ENCODE measurements at places on chromosomes 16 and 17.

DNA sequence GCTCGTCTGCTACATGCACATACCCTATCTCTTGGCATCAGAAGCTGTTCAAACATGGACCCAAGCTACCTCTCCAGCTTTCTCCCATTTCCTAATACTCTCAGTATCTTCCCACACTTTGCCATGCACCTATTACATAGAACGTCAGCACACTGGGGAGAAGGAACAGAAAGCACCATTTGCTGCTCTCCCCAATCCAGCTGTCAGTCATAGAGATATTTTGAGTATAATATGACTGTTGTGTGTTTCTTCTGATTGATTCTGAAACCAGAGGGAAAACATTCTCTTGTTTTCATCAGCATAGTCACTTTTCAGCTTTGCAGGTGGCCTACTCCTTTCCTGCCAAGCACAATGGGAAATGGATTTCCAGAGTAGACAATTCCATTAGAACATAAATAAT, 107.1 kb downstream of the ADAMTS18 start:
- no peak for DNase-seq

DNA sequence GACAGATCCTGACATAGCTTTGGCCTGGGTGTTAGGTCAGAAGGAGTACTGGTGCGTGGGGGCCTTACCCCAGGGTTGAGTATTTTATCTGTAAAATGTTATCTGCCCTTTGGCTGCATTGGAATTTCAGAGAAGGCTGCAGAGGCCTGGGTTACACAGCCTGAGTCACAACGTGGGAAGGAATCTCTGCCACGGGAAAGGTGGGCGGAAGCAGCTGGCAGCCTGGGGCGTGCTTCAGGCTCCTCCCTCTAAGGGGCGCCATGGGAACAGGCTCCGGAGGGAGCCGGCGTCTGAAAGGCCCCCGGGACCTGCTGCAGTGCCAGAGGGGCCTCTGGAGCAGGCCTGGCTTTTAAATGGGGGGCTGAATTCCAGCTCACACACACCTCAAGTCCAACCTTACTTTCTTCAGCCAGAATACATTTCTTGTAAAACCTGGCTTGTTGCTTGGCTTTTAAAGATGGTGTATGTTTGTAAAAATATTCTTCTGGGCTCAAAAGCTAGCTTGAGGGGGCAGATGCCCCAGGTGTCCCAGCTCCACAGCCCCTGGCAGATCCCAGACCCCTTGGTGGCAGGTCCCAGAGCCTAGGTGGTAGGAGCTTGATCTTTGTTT, 142.2 kb downstream of the RAB11FIP4 start:
- DNase-seq: peak; percentile 30

GRCh38 chr16:74902161-74902560, 82.8 kb downstream of the WDR59 start:
- no peak for DNase-seq

- no peak for DNase-seq
Observed at GRCh38 chr17:47702391-47702995, 8.5 kb downstream of the TBKBP1 start.

- DNase-seq: no peak
Observed at GRCh38 chr17:73705594-73705993, 61.3 kb upstream of the SDK2 start.

GRCh38 chr17:44044071-44044470, 22.4 kb downstream of the LSM12 start:
- no peak for DNase-seq

DNA sequence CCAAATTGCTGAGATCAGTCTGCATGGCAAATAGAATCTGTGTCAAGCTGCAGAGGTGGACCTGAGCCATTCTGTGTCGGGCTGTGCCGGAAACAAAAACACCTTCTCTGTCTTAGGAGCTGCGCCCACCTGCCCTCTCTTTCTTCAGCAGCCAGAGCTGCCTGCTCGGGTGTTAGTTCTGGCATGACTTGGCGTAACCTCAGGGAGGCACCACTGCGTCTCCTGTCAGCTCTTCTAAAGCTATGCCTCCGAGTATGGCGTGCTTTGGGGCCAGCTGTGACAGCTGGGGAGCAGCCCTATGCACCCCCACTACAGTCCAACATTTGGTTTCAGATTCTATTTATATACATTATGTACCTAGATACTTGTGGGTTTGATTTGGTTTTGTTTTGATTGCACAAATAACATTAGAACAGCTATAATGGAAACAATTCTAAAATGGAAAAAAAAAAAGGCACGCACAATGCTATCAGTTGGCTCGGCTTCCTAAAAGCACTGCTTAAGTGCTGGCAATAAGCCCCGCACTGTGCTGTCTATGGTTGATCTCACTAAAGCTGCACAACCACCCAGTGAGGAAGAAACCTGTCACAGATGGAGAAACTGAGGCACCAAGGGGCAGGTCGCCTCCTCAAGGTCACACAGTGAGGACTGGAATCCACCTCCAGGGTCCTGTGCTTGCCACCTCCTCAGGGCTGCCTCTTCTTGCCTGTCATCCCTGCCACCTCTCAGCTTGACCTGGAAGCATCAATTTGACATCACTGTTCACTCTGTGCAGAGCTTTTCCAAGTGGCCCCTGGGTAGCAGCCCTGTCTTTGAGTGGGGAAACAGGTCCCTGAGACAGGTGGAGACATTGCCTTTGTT, 18.7 kb upstream of the ADGRG1 start:
- no peak for DNase-seq

GRCh38 chr16:1615761-1616160, 3.6 kb downstream of the CRAMP1 start:
- no peak for DNase-seq

DNA sequence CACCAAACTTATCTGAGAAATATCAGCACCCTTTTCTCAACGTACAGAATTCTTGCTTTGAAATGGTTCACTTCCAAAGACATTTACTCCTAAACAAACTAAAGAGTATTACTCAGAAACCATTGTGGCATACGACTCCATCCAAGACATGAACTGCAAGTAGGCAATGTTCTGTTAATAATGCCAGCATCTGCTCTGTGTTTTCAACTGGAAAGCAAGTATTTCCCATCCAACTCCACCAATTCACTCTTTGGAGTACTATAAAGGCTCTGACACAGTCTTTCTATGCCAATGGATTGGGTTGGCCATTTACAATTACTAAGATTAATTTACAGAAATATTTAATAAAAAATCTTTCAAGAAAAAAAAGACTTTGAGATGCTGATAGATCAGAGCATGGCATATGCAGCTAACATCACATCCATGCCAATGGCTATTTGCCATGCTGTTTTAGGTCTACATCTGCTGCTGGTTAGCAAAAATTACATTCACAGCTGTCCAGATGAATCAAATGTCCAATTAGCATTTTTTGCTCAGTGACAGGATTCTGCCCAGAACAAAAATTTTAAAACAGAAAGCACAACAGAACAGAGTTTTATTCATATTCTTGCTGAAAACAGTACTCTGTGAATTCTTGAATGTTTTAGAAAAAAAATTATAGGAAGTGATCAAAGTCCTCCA, 65.9 kb upstream of the HLF start:
- no peak for DNase-seq

GRCh38 chr17:17506893-17507464, 10.8 kb upstream of the RASD1 start:
- no peak for DNase-seq

GRCh38 chr17:51142597-51142996, 10.8 kb upstream of the NME1 start:
- DNase-seq: no peak
